G401 (cell line): ENCODE measurements at places on chromosomes 1 and 21.
A peak's percentile ranks its signal among the peaks of the same experiment; 100 is the strongest.

- no peak for DNase-seq
Measured at GRCh38 chr1:203081465-203082230, 4.2 kb downstream of the MYOG start.

- DNase-seq, result no peak
Measured at GRCh38 chr1:171884475-171884874, 43.2 kb downstream of the DNM3 start.

GRCh38 chr1:226656601-226657277 lies 82.3 kb downstream of the ITPKB start:
- DNase-seq, result no peak

DNA sequence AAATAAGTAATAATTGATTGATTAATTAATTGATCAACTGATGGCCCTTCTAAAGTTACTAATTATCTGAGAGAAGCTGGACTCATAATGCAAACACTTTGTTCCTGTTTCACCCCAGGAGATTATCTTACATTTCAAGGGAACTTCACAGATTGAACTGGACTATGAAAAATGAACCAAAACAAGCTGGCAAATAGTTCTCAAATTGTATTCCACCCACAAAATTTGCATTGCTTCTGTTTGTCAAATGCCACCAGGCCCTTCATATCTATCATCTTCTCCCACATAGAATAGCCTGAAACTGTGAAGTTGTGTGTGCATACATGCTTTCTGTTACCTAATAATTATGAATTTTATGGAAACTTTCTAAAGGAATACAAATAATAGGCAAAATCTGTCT lies 104.0 kb downstream of the ZNF281 start:
- no peak for DNase-seq

GRCh38 chr1:182146286-182146685 lies 84.8 kb upstream of the ZNF648 start:
- no peak for DNase-seq

GRCh38 chr1:3551711-3552110 lies 59.6 kb downstream of the MEGF6 start:
- DNase-seq, result no peak

GRCh38 chr1:174976436-174977108 lies 23.2 kb upstream of the CACYBP start:
- no peak for DNase-seq

DNA sequence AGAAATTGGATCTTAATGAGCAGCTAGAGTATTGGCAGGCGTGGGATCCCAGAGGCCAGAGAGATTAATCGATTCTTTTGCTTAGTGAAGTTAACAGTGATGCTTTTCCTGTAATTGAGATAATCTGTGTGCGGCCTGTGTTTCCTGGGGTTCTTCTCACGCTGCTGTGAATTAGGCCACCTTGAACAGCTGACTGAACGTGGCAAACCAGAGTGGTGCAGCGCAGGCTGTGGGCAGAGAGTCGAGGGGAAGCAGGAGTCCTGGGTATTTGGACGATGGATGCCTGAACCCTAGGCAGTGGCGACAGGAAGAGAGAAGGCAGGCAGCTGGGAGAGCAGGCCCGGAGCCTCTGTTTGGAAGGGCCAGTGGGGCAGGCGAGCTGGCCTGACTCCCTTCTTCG lies 51.7 kb downstream of the RYR2 start:
- no peak for DNase-seq

GRCh38 chr1:115522386-115522785 lies 119.4 kb upstream of the VANGL1 start:
- no peak for DNase-seq

- DNase-seq, result no peak
Measured at GRCh38 chr1:57927003-57927402, 503.1 kb upstream of the DAB1 start.

DNA sequence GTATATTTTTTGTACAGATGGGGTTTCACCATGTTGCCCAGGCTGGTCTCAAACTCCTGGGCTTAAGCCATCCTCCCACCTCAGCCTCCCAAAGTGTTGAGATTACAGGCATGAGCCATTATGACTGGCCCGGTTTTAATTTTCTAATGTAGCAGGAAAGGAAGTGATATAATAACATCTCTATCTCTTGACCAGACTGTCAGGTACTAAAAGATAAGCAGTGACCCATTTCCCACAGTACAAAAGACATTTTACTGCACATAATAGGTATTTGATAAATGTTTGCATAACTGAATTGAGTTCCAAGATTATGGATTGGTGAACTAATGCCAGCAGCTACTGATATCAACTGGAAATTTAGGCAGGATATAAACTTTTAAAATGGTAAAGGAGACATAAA lies 4.0 kb downstream of the NVL start:
- no peak for DNase-seq

- no peak for DNase-seq
Measured at GRCh38 chr1:154265586-154265985, 6.8 kb upstream of the HAX1 start.

DNA sequence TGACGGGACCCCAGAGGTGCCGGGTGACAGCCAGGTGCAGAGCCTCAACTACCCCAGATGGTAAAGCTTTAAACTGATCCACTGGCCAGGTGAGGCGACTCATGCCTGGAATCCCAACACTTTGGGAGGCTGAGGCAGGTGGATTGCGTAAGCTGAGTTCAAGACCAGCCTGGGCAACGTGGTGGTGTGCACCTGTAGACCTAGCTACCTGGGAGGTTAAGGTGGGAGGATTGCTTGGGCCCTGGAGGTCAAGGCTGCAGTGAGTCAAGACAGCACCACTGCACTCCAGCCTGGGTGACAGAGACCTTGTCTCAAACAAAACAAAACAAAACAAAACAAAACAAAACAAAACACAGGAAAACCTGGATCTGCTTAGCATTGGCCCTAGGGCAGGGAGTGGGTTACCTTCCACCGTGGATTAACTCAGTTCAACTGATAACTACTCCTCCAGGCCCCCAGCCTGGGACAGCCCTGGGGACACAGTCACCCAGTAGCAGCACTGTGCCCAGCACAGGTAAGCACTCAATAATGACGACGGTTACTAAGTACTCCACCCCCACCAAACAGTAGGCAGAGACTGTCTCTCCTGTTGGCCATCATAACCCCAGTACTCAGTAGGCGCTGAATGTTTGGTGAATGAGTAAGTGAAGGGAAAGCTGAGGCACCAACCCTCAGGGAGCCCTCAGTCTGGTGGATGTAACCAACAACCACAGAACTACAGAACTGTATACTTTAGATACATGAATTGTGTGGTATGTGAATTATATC lies 21.6 kb downstream of the SLC66A1 start:
- DNase-seq, result no peak

- peak; percentile 37 for DNase-seq
Measured at GRCh38 chr1:231684356-231685244, 58.0 kb downstream of the DISC1 start.

- DNase-seq, result no peak
Measured at GRCh38 chr1:84634536-84635205, 55.6 kb downstream of the SSX2IP start.

DNA sequence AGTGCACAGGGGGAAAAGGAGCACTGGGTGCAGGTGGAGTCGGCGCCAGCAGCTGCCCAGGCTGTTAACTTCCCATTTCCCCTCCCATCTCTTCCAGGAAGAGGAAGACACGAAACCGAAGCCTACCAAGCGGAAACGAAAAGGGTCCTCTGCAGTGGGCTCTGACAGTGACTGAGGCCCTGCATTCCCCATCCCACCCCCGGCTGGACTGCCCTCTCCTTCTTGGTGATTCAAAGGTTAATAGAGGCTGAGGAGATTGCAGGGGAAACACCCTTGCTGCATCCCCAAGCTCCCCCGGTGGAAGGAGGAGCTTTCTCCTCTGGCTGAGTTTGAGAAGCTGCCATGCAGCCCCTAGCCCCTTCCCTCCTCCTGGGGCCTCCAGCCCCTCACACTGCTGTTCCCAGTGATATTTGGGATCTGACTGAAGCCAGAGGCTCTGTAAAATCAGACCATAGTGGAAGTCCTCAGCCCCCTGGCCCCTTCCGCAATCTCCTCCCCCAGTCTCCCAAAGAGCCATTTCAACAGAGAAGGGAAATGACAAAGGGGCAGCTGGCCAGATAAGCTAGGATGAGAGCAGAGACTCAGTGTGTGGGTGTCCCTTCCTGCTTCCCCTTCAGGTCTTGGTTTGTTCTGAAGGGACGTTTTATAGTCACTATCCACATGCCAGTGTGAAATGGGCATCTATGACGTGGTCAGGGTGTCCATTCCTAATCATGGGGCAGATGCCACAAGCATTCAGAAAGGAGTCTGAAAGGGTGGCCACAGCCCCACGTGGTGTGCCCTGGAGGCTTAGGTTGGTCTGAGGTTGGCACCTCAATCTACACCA lies 1.9 kb upstream of the SLC27A3 start:
- no peak for DNase-seq

GRCh38 chr1:168410464-168410863 lies 129.8 kb downstream of the TBX19 start:
- DNase-seq, result no peak

DNA sequence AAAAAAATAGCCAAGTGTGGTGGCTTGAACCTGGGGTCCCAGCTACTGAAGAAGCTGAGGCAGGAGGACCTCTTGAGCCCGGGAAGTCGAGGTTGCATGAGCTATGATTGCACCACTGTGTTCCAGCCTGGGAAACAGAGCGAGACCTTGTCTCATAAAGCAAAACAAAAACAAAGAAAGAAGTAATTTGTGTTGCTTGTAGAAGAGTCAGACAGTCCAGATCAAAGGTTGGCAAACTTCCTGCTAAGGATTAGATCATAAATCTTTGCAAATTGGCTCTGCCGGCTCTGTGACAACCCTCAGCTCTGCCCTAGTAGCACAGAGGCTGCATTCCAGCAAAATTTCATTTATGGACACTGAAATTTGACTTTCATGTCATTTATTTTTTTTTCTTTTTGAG lies 19.0 kb upstream of the MFN2 start:
- DNase-seq, result no peak

GRCh38 chr1:161216945-161217712 lies 2.0 kb downstream of the FCER1G start:
- DNase-seq, result no peak
